Aortic smooth muscle cell (primary cell): ENCODE measurements at places on chromosomes 5 and 9. TPM values are rescaled to one million over a fixed set of nuclear protein-coding genes. Genes with fewer than 3 reads are reported as not detected.

The PCDHGA8 gene
- 2.2 and 3.9 TPM in 2 replicates for total RNA-seq

The ELAVL2 gene
- total RNA-seq, result 0.12 and 0.13 TPM in 2 replicates

The DYNC2I2 gene
- 56.8 and 67.6 TPM in 2 replicates for total RNA-seq

The LURAP1L gene
- 12.2 and 17.2 TPM in 2 replicates for total RNA-seq

The PTGES2 gene
- total RNA-seq, result 66.3 and 76.8 TPM in 2 replicates

The EQTN gene
- not detected in 2 replicates for total RNA-seq

The PCDHB3 gene
- total RNA-seq, result 0.81 and 1.3 TPM in 2 replicates

The FGF10 gene
- total RNA-seq, result 0.19 and 3.0 TPM in 2 replicates

The LARP1 gene
- 44.7 and 46.1 TPM in 2 replicates for total RNA-seq

The CCL21 gene
- total RNA-seq, result not detected in 2 replicates

The LIFR gene
- total RNA-seq, result 21.0 and 21.6 TPM in 2 replicates

The CORO2A gene
- total RNA-seq, result under 0.01 and 0.06 TPM in 2 replicates

The PSAT1 gene
- 6.3 and 8.7 TPM in 2 replicates for total RNA-seq
